Smooth muscle cell of the umbilical artery (primary cell): ENCODE measurements at places on chromosomes 4 and X. TPM values are rescaled to one million over a fixed set of nuclear protein-coding genes. Genes with fewer than 3 reads are reported as not detected.

COX7B2 gene
- not detected in 2 replicates for total RNA-seq

PF4V1 gene
- 0.78 and 9.2 TPM in 2 replicates for total RNA-seq

TFE3 gene
- total RNA-seq: 25.8 and 55.0 TPM in 2 replicates

VCX3B gene
- total RNA-seq: not detected in 2 replicates

TMEM150C gene
- total RNA-seq: 0.23 and 0.30 TPM in 2 replicates

TSPAN7 gene
- total RNA-seq: not detected in 2 replicates

ASB12 gene
- not detected in 2 replicates for total RNA-seq

SYNPO2 gene
- 19.5 and 48.1 TPM in 2 replicates for total RNA-seq

GPR101 gene
- total RNA-seq: not detected in 2 replicates

C4orf51 gene
- total RNA-seq: not detected in 2 replicates

SPANXB1 gene
- total RNA-seq: not detected in 2 replicates

NALF2 gene
- not detected in 2 replicates for total RNA-seq

SLC26A1 gene
- total RNA-seq: under 0.01 and 0.09 TPM in 2 replicates

USP17L17 gene
- not detected in 2 replicates for total RNA-seq

MAP3K15 gene
- under 0.01 and 0.14 TPM in 2 replicates for total RNA-seq

WDFY3 gene
- 62.7 and 99.5 TPM in 2 replicates for total RNA-seq

SORCS2 gene
- total RNA-seq: 2.3 and 3.3 TPM in 2 replicates

P2RY4 gene
- total RNA-seq: 0.14 TPM in 1 of 2 replicates, not detected in the other

EREG gene
- total RNA-seq: under 0.01 and 0.09 TPM in 2 replicates

ITIH6 gene
- not detected in 2 replicates for total RNA-seq

CXCL5 gene
- 9.1 and 17.2 TPM in 2 replicates for total RNA-seq

SMARCA1 gene
- 86.4 and 115 TPM in 2 replicates for total RNA-seq

TRIM61 gene
- total RNA-seq: 3.0 and 6.8 TPM in 2 replicates

TLL1 gene
- total RNA-seq: under 0.01 and 0.18 TPM in 2 replicates

NEUROG2 gene
- total RNA-seq: not detected in 2 replicates

GYPB gene
- not detected in 2 replicates for total RNA-seq

HOPX gene
- total RNA-seq: 0.14 TPM in 1 of 2 replicates, not detected in the other

PIN4 gene
- 6.5 and 7.6 TPM in 2 replicates for total RNA-seq

PLAC1 gene
- total RNA-seq: 1.2 and 2.1 TPM in 2 replicates

RHOXF2B gene
- total RNA-seq: not detected in 2 replicates

SHROOM2 gene
- total RNA-seq: 3.0 and 4.5 TPM in 2 replicates
